GM12864 (cell line): ENCODE measurements at places on chromosomes 3 and 15.

- no peak for DNase-seq
Observed at GRCh38 chr15:43991206-43991605, 164.4 kb downstream of the WDR76 start.

DNA sequence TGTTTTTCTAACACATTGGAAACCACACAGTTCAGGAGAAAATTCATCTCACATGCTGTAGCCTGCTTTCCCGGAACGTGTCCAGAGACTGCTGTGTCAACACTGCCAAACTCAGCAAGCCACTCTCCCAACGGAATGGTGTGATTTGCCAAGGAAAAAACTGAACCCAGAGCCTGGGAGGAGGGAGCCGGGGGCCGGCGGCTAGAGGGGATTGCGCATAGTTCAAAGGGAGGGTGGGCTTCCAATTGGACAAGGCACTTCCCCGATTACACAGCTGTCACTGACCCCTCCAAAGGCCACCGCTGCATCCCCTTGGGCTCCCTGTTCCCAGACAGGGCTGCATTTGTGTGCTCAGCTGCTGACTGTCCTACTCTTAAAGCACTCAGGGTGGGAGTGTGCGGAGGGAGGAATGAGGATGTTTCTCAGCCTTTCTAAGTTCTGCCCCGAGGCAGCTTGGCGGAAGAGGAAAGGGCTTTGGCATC, 256.2 kb downstream of the ZNF621 start:
- no peak for DNase-seq

DNA sequence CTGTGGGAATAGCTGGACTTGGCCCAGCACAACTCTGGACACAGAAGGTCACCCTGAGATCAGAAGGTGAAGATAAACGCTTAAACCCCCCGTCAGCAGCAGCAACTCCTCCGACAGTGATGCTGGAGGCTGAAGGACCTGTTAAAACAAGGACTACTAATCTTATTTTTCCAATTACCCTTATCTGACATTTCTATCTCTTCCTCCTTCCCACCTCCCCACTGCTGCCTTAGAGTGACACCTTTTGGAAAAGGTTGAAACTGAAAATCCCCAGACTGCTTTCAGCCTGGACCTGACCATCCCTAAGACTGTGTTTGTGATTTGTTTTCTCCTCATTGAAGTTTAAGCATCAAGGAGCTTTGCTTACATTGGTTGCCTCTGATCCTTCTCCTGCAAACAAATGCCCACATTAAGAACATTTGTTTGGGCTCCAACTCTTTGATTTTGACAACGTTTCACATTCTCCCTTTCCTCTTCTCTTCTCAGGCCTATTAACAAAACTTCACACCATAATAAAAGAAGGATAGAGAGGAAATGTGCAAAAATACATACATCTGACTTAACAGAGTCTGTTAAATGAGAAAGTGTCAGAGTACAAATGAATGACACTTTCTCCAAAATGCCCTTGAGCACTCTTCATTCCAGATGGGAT, 410.6 kb upstream of the WNT5A start:
- no peak for DNase-seq

DNA sequence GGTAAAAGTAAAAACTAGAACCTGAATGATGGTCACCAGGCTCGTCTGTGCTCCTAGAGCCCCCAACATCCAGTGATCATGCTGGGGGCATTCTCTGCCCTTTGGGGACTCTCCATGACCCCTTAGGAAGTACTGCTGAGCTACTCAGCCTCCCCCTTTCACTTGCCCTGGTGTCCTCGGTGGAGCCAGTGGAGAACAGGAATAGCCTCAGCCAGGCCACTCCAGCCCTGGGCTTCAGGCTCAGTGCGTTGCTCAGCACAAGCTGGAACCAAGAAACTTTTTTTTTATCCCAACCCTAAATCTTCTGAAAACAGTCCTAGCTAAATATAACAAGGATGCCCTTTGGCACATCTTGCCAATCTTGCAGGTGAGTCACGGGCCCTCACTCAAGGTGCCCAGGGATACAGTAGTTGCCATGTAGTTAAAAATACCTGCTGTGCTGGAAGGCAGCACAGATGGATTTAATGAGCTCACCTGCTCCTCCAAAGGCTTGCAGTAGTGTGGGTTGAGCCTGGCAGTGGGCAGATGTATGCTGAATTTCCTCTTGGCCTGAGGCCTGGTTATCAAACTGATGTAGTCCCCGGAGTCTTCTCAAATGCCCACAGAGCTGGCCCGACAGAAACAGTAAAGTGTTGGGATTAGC, 46.9 kb upstream of the TMEM158 start:
- DNase-seq, result no peak

- DNase-seq, result no peak
Observed at GRCh38 chr15:69175536-69175935, 15.1 kb downstream of the GLCE start.

DNA sequence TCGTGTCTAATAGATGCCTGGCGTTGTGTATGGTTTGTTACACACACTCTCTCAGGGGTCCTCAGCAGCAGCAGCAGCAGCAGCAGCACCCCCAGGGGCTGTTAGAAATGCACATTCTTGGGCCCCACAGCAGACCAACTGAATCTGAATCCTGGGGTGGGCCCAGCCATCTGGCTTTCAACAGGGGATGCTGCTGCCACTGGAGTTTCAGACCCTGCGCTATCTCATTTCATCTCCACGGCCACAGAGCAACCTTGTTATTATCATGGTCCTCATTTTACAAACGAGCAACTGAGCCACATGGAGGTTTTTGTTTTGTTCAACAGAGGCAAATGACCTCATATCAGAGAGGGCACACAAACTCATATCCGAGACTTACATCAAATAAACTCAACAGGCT, 47.7 kb downstream of the MGLL start:
- DNase-seq, result no peak

DNA sequence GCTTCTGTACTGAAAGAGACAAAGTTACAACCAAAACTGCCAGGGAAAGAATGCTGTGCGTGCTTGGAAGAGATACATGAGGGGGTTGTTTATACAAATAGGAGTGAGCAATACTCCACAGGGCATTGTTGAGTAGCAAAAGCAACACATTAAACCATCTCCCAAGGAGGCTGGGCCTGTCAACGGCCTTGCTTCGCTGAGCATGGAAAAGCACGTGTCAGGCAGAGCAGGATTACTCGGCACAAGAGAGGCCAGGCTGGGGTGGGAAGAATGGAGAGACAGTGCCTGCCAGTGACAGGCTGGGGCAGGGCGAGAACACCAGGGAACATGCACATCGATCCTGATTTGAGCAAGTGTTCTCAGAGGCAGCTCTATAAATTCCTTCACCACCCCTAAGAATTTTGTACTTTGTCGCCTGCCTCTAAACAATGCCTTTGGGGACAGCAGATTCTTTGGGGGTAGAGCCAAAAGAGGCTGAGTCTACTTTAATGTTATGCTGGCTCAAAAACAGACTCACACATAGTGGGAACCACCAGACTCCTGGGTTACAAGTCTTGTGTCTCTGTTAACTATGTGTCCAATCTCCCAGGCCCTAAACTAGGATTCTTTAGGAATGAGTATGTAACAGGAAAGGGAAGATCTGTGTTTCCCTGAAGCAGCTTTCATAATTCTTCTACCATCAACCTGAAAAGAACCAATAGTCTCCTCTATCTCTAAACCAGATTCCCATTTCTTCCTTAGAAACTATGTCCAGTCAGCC, 67.2 kb downstream of the LIPC start:
- DNase-seq, result no peak

GRCh38 chr3:24426896-24427295, 67.8 kb downstream of the THRB start:
- no peak for DNase-seq

DNA sequence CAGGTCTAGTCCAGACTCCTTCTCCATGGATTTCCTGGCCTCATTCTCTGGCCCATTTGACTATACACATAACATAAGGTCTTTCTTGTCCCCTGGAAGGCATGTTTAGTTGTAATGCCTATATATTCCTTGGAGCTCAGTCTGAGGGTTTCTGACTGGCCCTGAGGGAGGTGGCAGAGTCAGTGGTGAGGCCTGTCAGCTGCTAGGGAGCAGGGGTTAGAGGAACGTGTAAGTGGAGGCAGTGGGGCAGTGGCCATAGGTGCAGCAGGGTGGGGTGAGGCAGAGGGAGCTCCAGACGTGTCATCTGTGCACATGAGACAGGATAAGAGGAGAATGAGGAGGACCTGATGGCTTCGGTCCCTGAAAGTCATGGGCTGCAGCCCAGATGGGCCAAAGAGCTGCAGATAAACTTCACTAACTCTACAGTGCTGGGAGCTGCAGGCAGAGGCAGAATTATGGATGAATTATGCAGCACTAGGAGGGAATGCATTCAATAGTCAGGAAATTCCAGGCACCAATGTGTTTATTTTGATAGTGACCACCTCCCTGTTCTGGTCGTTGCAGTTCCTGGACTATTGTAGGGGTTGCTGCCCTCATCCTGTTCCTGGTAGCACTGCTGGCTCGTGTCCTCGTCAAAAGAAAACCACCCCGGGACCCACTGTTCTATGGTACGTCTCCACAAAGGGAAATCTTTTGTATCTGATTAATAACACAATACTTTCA, 4.9 kb downstream of the TM6SF1 start:
- no peak for DNase-seq

DNA sequence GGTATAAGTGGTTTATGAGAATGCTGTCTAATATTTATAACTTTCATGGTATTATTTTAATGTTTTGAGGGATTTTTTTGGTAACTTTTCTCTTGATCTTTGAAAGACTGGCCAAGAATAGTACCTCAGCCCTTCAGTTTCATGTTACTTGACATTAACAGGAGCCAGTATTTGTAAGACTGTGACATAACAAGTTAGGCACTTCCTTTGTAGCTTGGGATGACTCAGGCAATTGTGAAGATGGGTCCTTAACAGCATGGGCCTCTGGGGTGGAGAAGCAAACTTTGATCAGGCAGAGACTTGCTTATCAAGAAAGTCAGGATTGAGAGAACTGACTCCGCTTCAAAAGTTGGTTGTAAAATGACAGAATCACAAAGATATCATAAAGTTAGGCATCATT, 9.5 kb downstream of the LRRC49 start:
- DNase-seq, result no peak

- DNase-seq, result no peak
Observed at GRCh38 chr3:58628823-58629562, 37.6 kb downstream of the FAM3D start.

DNA sequence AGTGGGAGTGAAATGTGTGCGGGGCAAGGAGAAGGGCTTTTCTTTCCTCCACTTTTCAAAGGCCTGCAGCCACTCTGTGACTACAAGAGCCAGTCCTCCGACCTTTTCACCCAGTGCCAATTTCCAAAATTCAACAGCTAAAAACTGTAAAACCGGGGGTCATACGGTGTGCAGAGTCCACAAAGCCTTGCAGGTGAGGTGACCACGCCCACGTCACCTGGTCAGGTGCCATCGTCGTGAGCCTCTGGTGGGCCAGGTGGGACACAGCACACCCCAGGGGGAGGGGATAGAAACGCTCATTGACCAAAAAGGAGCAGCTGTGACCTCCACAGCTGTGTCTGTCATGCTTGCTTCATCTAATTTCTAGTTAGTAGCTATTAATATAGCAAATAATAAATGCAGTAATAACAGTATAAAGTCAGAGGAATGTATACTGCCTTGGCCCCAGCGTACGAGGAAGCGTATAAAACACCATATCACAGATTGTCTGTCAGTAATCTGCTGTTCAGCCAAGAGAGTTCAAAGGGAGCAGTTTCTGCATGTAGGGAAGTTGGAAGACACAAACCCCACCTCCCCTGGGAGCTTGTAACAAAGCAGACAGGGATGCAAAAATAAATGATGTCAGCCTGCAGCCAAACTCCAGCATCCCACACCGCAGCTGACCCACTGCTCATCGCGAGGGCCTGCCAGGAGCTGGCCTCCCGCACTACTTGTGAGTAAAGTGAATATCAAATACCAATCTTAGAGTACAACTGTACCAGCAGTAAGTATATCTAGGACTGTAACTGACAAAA, 86.7 kb downstream of the VGLL4 start:
- no peak for DNase-seq

GRCh38 chr3:116470605-116471197, 25.4 kb upstream of the LSAMP start:
- DNase-seq, result no peak

GRCh38 chr15:74489518-74490338, 28.8 kb upstream of the UBL7 start:
- peak; percentile 56 for DNase-seq

DNA sequence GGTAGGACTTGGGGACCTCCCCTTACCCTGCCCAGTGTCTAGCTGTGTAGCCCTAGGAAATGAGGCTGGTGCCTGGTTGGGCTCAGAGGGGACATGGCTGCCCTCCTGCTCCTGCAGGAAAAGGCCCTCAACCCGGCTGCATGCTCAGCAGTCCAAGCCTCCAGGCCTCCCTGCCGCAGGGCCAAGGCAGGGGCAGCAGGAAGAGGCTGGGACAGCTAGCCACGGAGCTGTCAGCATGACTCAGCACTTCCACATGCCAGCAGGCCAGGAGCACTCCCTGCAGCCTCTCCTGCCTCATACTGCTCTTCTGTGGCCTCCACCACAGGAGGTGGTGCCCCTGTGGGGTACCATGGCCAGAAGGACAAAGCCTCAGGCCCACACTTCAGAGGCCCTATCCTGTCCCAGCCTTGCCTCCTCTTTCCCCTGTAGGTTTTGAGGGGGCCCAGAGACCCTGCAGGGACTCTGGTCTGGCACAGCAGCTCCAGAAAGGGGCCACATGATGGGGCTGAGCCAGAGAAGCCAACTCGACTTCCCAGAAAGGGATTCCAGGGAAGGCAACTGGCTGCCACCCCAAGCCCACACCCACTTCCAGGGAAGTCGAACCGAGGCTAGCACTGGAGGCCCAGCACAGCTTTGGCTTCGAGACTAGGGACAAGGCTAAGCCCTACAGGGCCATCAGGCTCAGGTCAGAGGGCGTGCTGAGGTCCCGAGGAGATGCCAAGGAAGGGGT, 19.5 kb downstream of the TKT start:
- no peak for DNase-seq

GRCh38 chr3:127677541-127678314, 5.0 kb downstream of the ABTB1 start:
- no peak for DNase-seq

DNA sequence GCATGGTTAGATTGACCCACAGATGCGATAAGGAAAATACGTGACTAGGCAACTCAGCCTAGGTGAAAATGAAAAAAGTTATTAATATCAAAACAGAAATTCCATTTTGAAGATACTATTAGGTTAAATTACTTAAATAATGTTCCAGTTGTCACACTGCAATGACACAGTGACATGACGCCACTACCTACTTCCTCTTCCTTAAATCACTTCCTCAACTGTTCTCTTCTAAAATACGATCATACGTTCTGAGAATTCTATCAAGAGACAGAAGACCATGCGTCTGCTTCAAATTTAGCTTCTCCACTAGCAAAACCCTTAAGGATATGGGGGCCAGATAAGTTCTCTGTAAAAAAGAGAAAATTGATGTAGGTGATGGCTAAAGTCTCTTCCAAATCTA, 18.2 kb downstream of the CMTM6 start:
- DNase-seq, result no peak

- no peak for DNase-seq
Observed at GRCh38 chr3:46903341-46904302, 26.1 kb downstream of the PTH1R start.

- DNase-seq, result no peak
Observed at GRCh38 chr15:50059883-50060282, 59.1 kb downstream of the ATP8B4 start.
